Suppressor macrophage treated with lipopolysaccharide for 1 hour (primary cell): ENCODE measurements at places on chromosomes 16 and 17.
A peak's percentile ranks its signal among the peaks of the same experiment; 100 is the strongest.

GRCh38 chr17:82806645-82807044, 33.2 kb downstream of the ZNF750 start:
- no peak for DNase-seq

DNA sequence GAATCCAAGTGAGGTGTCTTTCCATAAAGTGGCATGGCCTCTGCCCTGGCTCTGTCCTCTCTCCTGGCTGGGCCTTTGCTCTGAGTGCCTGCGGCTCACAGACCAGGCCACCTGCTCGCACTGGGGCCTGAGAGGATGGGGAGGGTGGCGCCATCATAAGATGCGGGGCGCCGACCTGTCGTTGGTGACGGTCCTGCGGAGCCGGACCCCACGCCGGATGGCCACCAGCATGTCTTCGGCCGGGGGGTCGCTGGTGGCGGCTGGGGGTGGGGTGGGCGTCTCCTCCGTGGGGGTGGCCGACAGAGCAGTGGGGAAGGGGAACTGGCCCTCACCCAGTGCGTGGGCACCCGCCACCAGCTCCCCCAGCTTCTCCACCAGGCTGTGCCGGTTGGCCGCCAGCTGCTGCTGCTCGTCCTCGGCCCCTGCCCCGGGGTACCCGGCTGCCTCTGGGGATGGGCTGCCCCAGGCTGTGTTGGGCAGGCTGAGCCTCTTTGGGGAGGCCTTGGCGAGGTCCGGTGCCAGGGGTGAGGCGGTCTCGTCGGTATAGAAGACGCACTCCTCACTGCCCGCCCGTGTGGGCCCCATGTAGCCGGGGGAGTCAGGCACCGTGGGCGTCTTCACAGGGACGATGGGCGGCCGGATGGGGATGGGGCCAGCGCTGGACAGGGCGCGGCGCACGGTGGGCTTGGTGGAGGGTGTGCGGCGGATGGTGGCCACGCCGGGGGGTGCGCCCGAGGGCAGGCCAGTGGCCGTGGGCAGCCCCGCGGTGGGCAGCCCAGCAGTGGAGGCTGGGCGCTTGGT, 17.4 kb downstream of the IL34 start:
- no peak for DNase-seq

DNA sequence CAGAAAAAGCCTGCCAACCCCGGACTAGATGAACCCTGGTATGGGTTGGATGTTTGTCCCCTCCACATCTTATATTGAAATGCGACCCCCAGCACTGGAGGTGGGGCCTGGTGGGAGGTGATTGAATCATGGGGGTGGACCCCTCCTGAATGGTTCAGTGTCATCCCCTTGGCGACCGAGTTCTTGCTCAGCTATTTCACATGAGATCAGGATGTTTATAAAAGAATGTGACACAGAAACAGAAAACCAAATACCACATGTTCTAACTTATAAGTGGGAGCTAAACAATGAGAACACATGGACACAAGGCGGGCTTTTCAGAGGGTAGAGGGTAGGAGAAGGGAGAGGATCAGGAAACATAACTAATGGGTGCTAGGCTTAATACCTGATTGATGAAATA, 576.0 kb upstream of the HSBP1 start:
- DNase-seq: no peak

DNA sequence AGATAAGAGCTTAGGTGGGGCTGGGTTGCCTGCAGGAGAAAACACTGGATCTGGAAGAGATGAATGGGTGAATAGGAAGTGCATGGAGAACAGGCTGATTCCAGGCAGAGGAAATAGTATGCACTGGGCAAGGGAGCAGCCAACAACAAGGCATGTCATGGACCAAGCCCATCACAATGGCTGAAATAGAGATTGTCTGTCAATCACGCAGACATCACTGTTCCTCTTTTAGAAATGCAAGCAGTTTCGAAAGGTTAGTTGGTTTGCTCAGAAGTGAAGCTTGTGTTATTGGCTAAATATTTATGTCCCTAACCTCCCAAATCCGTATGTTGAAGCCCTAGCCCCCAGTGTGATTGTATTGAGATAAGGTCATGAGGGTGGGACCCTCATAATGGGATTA, 621.7 kb upstream of the CDH11 start:
- no peak for DNase-seq

- DNase-seq: no peak
Measured at GRCh38 chr17:51842763-51843162, 315.8 kb downstream of the CA10 start.

DNA sequence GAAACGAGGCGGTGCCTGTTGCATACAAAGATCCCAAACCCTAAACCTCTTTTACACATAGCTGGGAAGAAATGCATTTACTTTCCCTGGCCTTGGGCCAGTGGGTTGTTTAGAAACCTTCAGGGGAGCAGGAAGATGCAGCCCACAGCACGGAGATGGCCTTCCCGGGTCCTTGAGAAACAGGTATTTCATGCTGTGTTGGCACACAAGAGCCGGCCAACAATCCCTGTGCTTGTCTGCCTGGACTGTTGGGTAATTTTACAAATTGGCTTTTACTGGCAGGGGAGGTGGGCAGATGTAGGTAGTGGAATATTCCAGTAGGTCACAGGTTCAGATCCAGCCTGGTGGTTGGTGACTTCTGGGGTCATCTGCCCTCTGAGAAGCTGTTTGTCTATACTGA, 148.0 kb downstream of the FOXL1 start:
- no peak for DNase-seq

DNA sequence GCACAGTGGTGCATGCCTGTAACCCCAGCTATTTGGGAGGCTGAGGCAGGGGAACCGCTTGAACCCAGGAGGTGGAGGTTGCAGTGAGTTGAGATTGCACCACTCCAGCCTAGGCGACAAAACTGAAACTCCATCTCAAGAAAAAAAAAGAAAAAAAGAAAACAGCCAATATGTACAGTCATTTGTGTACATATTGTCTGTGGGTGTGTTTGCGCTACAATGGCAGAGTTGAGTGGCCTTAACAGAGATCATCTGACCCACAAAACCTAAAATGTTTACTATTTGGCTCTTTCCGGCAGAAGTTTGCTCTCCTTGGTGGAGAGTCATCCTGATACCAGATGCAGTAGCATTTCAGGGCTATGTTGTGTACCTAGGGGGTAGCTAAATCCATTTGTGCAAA, 57.9 kb downstream of the ARSG start:
- DNase-seq: no peak

DNA sequence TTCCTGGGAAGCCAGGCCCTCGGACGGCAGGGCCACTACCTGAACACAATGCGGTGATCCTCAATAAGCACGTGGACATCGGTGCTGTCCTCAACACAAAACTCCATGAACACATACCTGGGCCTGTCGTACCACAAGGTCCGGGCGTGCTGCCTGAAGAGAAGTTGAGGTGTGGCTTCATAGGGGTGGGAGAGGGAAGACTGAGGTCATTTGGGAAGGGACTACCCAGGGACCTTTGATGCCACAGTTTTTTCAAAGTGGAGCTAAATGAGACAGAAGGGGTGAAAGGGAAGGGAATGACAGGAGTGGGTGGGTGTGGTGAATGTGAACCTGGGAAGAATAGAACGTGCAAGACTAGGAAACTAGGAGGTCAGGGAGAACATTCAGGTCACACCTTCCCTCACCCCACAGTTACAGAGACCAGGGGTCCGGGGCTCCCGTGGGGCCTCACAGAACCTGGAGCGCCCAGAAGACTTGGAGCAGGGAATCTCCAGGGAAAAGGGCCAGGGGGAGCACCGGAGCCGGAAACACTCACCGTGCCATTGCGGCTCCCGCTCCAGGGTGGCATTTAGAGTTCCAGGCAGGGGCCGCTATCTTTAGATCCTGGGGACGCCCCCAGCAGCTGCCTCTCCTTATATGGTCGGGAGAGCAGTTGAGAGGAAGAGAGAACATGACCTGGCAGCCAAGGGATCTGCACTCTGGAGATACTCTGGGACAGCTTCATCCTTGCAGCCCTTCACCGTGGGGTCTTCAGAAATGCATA, at the start of gene PTGES3L:
PTGES3L (minus strand) TSS at position 570 of the 763 bp plus-strand sequence; CDS start at position 543, 27 bp downstream.
- DNase-seq: peak; percentile 51

- no peak for DNase-seq
Measured at GRCh38 chr17:75771334-75772281, 6.6 kb upstream of the GALK1 start.

GRCh38 chr17:42531455-42532354, 4.3 kb upstream of the NAGLU start:
- DNase-seq: peak; percentile 82

- no peak for DNase-seq
Measured at GRCh38 chr17:77295241-77295853, 154.6 kb downstream of the SEC14L1 start.

GRCh38 chr16:84741340-84741830, 41.6 kb downstream of the USP10 start:
- DNase-seq: peak; percentile 70

GRCh38 chr16:86307514-86307903, 202.8 kb upstream of the FOXF1 start:
- no peak for DNase-seq

DNA sequence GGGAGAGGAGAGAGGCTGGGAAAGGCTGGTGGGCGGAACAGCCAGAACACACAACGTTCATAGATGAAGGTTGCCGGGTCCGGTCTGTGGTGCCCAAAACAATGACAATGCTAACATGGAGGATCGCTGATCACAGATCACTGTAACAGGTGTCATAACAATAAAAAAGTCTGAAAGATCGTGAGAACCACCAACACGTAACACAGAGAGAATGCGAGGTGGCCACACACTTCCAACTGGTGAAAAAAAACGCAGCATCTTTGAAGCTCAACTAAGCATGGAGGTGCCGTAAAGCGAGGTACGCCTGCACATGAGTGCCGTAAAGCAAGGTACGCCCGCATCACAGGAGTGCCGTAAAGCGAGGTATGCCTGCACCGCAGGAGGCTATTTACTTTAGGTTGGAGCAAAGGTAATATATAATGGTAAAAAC, 42.3 kb downstream of the ABR start:
- no peak for DNase-seq
